ENCODE measurements at places on chromosomes 3 and 15.

- DNase-seq = no peak
These were observed 138.2 kb downstream of the GADL1 start for GRCh38 chr3:30756218-30756617.

DNA sequence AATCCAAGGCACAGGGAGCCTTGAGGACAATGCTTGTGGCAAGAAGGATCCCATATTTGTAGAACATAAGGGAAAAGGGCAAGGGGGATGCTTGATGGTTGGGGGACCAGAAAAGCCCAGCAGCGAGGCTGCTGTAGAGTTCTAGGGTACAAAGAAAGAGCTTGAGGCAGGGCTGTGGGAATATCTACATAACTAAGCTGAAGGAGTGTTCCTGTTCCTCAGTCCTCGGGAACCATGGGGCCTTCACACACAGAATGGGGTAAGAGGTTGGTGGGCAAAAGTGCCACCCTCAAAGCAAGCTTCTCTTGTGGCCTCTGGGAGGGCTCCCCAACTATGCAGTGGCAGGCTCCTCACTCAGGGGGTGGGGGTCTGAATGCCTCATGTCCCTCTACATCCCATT is 6.5 kb upstream of the FRMD4B start:
- no peak for DNase-seq

DNA sequence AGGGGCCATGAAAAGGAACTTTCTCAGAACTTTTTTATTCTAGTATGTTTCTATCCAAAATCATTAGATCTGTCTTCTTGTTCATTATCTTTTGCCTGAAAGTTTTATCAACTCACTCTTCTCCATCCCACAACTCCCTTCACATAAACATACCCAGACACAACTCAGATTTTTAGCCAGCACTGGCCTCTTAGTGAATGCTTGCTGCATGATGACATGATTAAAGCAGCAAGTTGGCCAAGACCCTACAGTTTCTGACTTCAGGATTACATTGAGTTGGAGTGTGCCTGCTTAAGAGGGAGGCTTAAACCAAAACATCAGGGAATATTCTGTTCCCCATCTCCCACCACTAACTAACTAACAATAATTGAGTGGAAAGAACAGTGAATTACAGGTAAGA is 38.1 kb downstream of the PLSCR2 start:
- DNase-seq = no peak

DNA sequence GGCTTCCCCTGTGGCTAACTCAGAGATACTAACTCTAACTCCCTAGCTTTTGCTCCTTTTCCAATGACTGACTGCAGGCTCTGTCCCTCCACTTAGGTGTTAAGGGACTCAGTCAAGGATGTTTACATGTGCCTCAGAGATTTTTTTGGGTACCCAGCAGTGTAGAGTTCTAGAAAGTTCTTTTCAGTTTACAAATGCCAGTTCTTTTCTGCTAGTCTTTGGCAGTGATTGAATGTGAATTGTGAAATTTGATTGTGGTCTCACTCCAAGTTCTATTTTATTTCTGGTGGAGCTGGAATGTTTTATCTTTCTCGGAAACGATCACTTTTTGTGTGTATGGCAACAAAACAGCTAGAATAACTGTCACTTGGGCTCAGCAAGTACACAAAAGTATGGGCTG is 60.6 kb downstream of the IL1RAP start:
- no peak for DNase-seq

GRCh38 chr15:62770752-62771151 is 271.8 kb upstream of the TPM1 start:
- DNase-seq = no peak

GRCh38 chr15:88621789-88622604 is 857 bp downstream of the AEN start:
- DNase-seq = no peak

GRCh38 chr3:82202269-82202668 is 440.8 kb upstream of the GBE1 start:
- no peak for DNase-seq

GRCh38 chr15:25088261-25088790 is 133.5 kb downstream of the SNRPN start:
- DNase-seq = no peak

GRCh38 chr3:149333176-149333859 is at the start of gene TM4SF18:
TM4SF18 (minus strand) TSS chr3:149333636; CDS start chr3:149333382, 254 bp downstream.
- no peak for DNase-seq

GRCh38 chr15:57562196-57562769 is 29.4 kb upstream of the MYZAP start:
- no peak for DNase-seq

DNA sequence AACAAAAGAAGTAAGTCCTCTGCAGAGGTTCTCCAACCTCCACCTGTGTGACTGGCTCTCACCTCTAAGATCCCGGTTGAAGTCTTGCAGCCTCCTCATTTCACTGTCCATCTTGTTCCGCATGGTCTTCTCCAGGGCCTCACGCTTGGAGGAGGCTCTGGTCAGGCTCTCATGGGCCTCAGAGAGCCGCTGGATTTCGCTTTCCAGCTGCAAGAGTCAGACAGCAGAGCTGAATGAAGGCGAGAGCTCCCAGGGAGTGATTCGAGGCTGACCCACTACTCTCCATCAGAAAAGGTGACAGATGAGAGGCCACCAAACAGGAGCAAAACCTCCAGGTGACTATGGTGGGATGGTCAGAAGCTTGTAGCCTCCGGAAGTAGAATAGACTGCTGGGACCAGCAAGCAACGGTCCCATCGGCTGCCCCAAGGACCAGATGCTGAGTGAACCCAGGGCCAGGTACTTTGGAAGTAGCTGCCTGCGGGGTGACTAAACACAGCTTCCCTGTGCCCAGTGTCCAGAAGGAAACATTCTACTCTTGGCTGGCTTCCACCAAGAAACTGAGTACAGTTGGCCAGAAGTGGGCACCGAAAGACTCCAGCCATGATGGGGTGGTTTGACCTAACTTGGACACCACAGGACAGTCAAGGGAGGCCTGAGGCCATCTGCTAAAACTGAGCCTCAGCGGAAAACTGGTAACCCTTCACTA is 7.9 kb downstream of the AMOTL2 start:
- DNase-seq = no peak

GRCh38 chr3:45642731-45643152 is 46.5 kb upstream of the SACM1L start:
- DNase-seq = peak; percentile 55

DNA sequence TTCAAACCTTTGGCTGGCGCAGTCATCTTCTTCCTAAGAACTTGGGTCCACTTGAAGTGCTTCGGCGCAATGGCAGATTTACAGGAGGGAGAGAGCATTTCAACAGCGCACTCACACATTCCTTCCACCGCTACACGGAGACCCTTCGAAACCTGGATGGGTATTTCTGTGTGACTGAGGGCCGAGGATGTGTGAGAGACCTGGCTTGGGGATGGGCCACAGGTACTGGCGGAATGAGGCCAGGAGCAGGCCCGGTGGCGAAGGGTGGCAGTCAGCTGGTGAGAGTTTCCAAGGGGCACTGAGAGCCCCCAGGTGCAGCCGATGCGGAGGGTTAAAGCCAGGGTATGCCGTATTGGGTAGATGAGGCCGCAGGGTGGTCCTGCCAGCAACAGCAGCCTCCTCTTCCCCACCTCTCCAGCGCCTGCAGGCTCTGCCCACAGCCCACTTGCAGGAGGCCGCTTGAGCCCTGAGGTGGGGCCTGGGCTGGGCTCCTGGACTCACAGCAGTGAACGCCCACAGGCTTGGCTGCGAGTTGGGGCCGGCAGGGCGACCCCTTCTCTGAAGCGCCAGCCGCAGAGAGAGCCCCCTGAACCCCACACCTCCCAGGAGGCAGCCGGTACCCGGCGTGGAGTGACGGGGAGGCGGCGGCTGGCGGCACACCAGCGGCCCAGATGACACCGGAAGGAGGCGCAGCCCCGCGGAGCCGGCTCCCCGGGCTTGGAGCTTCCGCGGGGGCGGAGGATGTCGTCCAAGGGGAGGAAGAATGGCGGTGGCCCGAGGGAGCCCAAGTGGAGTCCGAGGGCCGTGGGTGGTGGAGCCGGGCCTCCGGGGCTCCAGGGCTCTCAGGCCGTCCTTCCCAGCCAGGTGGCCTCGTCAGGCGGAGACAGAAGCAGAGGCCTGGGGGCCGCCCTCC is 166.5 kb downstream of the NSMCE3 start:
- DNase-seq = no peak

- peak; percentile 85 for DNase-seq
These were observed 86.6 kb downstream of the GPR156 start for GRCh38 chr3:120198305-120198878.

- no peak for DNase-seq
These were observed 155.2 kb downstream of the GHSR start for GRCh38 chr3:172293093-172293492.

All from NCI-H524 treated with DMSO at 0.1 percent for 48 hours (cell line).